Stimulated activated CD8-positive, alpha-beta memory T cell treated with anti-CD3 and anti-CD28 coated beads, Interleukin-7, amount 100 ng/mL, for 4 hours (primary cell): ENCODE measurements at places on chromosomes 13 and 19.
A peak's percentile ranks its signal among the peaks of the same experiment; 100 is the strongest.

- DNase-seq: no peak
Measured at GRCh38 chr13:111399334-111399733, 78.9 kb downstream of the TEX29 start.

DNA sequence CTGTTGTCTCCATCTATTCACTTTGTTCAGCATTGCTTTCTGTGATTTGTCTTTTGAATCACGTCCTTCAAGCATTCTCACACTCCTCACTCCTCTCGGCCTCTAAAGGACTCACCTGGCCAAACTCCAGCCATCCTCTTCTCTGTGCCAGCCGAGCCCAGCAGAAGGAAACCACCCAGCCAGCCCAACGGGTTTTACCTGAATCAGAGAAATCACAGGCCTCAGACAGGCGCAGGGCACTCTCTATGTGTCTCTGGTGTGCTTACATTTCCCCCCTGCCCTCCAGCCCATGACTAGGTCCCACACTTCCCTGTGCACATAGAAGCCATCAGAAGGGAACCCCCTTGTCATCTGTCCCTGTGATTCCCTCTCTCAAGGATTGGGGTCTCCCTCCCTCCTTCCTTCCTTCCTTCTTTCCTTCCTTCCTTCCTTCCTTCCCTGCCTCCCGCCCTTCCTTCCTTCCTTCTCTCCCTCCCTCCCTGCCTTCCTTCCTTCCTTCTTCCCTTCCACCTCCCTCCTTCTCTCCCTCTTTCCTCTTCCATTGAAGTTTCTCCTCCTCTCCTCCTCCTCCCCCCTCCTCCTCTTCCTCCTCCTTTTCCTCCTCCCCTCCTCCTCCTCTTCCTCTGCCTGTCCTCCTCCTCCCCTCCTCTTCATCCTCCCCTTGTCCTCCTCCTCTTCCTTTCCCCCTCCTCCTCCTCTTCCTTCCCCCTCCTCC is 8.8 kb upstream of the ZNF541 start:
- DNase-seq: no peak

DNA sequence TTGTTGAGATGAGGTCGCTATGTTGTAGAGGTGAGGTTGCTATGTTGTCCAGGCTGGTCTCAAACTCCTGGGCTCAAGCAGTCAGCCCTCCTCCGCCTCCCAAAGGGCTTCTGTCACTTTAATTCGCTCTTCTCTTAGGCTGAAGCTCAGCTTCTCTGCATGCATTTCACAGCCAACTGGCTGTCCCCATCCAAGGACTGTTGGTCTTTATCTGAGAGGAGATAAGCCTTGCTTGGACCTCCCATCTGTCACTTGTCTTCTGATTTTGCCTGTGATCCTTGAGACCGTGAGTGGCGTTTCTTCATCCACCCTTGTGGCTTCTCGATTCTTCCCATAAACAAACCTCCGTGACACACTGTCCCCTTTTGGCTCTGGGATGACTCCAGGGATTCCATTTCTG is 24.4 kb downstream of the CERS1 start:
- DNase-seq: no peak

GRCh38 chr13:67070306-67070705 is 159.8 kb downstream of the PCDH9 start:
- DNase-seq: no peak

DNA sequence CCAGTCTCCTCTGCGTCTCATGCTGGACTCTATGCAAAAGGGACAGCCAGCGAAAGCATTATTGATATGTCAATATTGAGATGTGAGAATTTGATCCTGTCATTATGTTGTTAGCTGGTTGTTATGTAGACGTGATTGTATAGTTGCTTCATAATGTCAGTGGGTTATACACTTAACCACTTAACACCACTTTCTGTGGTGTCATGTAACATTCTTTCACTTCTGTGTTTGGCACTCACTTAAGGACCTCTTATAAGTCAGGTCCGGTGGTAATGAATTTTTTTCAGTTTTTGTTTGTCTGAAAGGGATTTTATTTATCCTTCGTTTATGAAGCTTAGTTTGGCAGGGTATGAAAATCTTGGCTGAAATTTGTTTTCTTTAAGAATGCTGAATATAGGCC is 7.1 kb upstream of the SIGLEC7 start:
- DNase-seq: no peak

DNA sequence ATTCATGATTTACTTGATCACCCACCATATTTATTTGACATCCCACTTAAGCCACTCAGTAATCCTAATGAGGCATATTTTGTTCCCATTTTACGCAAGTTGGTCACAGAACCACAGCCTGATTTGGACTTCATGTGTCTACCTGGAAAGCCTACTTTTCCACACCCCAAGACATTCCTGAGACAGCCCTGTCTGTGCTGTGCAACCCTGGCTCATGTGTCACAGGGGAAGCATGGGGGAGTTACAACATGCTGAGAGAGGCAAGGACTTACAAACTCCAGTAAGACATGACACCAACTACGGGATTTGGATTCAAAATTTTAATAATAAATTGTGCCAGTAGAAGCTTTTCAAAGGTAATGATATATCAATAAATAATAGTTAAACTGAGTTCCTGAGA is 70.2 kb upstream of the XPO4 start:
- no peak for DNase-seq

DNA sequence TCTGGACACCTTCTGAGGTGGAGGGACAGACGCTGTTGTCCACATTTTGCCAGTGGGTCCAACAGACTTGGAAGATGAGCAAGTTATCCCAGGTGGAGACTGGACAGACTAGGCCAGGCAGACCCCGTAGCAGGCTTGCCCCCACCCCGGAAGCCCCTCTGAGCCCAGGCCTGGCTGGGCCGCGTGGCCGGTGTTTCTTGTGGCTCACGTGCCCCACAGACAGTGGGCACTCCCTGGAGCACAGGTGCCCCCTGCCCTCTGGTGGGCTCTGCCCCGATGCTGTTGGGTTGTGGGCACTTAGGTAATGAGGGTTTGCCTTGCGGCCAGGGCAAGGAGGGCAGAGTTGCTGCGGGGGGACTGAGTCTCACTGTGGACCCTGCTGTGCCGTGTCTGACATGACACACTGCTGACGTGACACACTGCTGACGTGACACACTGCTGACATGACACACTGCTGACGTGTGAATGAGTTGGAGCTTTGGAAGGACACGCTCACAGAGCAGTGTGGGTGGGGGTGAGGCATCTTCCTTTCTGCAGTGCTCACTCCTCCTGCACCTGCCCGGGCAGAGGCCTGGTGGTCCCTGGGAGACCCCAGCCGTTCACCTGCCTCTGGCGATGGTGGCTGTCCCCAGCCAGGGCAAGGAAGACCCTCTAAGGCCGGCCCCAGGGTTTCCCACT is 25.1 kb downstream of the DOT1L start:
- DNase-seq: peak; percentile 12

- DNase-seq: no peak
Measured at GRCh38 chr13:66154976-66155375, 1075.2 kb downstream of the PCDH9 start.

- peak; percentile 13 for DNase-seq
Measured at GRCh38 chr19:11137542-11138384, 17.8 kb downstream of the SPC24 start.

- no peak for DNase-seq
Measured at GRCh38 chr19:41001243-41001971, 10.3 kb downstream of the CYP2B6 start.

DNA sequence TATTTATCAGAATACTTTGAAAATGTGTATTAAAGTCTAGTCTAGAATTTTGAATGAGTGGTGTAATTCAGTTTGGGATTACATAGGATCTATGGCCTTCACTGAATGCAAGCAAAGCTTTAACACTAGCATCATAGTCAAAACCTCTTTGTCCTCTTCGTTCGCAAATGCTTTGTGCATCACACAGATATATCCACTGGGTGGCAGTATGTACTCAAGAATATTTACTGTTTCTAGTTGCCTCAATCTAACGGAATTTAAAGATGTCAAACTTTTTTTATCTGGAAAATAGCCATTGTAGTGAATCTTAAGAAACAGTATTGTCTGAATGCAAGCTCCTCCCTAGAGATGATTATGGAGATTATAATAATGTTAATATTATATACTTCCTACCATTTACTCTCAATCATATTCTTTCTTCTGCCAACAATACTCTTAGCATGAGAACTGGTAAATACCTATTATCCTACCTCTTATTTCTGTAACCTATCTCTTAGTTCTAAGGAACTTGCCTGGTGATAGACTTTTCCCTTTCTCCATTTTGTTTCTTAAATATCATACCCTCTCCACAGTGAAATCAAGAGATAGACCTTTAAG is 25.8 kb downstream of the LACC1 start:
- no peak for DNase-seq

DNA sequence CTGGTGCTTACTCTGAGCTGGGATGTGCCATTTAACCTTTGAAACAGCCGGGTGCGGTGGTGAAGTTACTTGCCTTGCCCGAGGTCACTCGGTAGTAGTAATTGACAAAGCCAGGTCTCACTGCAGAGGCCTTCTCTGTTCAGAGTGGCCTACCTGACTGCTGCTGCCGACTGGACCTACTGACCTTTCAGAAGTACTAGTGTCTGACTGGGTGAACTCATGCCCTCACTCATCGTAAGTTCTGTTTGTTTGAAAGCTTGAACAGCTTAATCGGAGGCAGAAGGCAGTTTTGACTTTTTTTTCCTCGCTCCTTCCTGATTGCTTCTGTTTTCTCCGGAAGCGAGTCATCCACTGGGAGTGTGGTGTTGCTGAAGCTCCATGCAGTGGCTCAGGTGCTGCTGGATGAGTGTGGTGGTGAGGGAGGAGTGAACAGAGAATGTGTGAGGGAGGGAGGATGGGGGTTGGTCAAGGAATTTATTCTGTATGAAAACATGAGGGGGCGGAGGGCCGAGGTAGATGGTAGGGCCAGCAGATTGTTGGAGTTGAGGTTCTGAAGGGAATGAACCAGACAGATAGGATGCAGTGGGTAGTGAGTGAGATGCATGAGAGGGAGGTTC is 2.7 kb downstream of the SPINT2 start:
- DNase-seq: no peak

DNA sequence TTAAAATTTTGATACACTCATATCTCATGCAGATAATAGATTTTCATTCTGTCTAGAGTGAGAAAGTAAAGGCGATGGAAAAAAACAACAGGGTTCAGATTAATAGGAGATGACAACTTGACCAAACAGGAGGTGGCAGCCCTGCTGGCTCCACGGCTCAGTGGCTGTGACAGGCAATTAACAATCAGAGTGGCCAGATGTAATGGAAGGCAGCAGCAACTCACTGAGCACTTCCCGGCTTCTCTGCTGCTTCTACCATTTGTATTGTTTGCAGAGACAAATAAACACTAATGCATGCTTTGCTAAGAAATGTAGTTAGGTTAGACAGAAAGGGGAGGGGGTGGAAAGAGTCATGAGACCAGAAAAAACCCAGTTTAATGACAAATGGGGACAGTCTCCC is 473.0 kb upstream of the SLC10A2 start:
- DNase-seq: no peak

DNA sequence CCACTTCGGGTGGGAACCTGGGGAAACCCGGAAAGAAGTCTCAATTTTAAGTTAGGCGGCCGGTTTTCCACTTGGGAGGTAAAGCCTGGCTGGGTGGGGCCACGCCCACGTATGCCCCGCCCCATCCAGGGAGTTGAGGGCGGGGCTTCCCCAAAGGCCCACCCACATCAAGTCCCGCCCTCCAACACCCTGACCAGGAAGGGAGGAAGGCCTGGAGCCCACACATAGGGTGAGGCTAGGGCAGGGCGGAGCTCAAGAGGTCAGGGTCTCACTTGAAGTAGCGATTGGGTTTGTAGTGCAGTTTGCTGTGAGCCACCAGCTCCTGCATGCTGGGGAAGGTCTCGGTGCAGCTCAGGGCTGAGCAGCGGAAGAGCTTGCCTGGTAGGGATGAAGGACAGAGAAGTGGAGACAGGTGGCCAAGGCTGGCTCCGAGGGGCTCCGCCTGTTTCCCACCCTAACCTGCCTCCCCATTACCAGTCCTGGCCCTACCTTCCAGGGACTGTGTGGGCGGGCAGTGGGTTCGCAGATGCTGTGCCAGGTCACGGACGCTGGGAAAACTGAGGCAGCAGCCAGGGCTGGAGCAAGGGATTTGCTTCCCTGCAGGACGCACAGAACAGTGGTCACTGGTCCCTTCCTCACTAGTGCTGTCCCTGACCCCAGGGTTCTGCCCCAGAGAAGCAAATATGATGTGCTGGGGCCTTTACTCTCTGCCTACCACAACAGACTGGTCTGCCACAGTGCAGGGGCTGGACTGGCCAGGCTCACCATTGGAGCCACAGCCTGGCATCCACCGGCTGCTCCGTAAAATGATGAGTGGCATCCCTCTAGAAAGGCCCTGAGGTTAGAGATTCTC is 1.6 kb downstream of the ZNF414 start:
- no peak for DNase-seq

GRCh38 chr19:472005-472858 is 11.4 kb upstream of the SHC2 start:
- DNase-seq: no peak

- no peak for DNase-seq
Measured at GRCh38 chr13:50229960-50230661, 214.9 kb downstream of the KCNRG start.

DNA sequence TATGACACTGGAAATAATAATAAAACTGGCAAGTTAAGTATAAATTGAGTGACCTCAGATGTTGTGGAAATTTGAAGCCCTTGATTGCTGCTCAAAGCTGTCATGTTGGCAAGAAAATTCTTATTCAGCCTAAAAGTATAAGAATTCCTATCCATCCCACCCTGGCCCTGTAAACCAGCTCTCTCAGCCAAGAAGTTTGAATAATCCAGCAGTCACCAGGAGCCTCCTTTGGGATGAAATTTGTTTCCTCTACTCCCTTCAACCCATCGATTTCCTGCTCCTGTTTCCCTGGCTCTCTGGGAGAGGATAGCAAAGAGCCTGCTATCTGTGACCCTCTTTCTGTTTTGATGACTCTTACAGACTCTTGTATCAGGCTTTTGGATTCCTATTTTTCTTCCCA is 169.3 kb downstream of the LHFPL6 start:
- DNase-seq: no peak

- no peak for DNase-seq
Measured at GRCh38 chr19:36255316-36255715, 40.4 kb downstream of the ZNF146 start.

DNA sequence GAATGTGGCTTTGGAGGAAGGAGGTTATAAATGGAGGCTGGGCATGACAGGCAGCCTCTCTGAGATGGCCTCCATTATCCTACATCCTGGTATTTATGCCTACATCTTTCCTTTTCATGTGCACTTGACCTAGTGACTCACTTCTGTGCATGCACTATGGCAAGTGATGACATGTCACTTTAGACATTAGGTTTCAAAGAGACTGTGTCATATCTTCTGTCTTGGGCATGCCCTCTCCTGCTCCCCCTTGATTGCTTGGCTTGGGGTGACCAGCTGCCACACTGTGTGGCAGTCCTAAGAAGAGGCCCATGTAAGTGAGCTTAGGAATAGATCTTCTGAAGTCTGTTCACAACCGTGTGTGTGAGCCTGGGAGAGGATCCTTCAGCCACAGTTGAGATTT is 472.8 kb downstream of the FGF9 start:
- DNase-seq: no peak

- no peak for DNase-seq
Measured at GRCh38 chr13:75705395-75705794, 69.3 kb downstream of the LMO7 start.
